ENCODE measurements at places on chromosomes 5 and 9.

- no peak for DNase-seq
Measured at GRCh38 chr9:26341545-26341944, 551.1 kb downstream of the CAAP1 start.

GRCh38 chr5:146902471-146902870 lies 23.9 kb upstream of the PPP2R2B start:
- DNase-seq: no peak

DNA sequence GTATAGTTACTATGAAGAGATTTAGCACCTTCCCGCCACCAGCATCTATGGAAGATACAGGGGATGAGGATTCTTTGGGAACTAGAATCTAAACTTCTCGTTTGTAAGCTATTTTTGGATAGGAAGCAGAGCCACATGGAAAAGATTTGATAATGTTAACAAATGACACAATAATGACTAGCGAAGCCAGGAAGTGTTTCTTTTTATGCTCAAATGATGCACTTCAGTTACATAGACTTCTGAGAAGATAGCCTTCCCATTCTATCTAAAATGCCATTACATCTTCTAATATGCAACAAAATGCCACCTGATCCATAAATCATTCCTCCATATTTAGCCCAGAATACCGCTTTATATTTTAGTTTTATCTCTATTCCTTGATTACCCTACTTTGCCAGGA lies 17.0 kb upstream of the TNC start:
- no peak for DNase-seq

DNA sequence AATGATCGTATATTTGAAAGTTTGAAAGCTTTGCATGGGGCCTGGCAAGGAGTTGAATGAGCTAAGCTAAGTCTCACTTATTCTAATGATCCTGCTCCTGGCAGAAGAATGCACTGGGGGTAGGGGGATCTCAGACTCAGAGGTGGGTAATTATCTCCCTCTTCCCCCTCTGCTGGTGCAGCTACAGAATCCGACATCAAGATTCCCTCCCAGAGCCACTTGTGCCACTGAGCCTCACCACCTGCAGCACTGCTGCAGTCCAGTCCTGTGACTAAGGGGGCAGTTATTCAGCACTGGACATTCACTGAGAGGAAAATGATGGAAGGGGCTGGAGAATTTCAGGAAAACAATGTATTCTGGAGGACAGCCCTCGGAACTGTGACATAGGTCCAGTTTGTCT lies 205.8 kb downstream of the DEPDC1B start:
- no peak for DNase-seq

DNA sequence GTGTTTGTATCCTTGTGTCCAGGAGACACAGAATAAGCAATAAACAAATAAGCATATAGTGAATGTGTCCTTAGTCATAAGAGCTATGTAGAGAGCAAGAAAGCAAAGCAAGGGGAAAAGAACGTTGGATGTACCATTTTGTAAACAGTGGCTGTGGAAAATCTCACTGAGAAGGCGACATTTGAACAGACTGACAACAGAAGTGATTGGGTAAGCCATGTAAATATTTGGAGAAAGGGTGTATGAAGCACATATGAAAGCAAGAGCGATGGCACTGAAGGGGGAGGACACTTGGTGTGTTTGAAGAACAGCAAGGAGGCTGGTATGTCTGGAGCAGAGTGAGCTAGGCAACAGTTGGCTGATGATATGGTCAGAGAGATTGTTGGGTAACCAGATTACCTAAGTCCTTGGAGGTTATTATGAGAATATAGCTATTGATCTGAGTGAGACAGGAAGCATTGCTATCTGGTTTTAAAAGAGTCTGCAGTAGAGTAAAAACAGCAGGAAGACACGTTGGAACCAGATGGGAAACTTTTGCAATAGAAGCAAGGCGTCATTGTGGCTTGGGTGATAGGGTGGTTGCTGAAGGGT lies 115.5 kb upstream of the IL7R start:
- DNase-seq: no peak

DNA sequence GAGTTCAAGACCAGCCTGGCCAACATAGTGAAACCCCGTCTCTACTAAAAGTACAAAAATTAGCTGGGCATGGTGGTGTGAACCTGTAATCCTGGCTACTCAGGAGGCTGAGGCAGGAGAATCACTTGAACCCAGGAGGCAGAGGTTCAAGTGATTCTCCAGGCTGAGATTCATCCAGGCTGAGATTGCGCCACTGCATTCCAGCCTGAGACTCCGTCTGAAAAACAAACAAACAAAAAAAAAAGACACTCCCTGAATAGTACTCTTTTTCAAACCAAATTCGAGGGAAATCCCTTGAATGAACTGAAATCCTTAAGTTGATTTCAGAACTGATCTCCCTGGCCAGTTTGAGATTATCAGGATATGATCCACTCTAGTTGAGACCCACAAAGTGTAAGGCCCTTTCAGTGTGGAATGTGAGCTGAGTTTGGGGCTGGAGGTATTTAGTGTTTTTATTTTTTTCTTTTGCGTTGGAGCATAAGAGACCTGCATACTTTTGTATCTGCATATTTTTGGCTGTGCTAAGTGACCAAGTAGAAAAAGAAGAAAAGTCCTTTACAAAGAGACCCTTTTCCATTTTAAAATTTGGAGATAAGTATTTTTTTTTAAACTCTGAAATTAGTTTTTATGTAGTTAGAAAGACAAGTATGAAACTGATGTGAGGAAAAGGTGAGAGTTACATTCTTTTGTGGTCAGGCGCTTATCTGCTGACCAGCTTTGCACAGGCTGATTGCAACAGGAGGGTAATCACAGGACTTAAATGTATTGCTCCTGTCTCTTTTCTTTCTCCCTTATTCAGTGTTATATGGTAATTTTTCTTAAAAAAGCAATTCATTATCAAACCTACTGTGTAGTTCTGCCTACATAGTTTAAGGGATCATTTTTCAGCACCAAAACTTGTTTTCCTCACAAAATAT lies 42.9 kb downstream of the TMEFF1 start:
- DNase-seq: no peak

GRCh38 chr9:28032268-28032590 lies 458.9 kb upstream of the C9orf72 start:
- no peak for DNase-seq

GRCh38 chr9:112097712-112098688 lies 77.1 kb downstream of the SUSD1 start:
- peak; percentile 32 for DNase-seq

GRCh38 chr9:3875361-3876132 lies 349.7 kb upstream of the RFX3 start:
- no peak for DNase-seq

- no peak for DNase-seq
Measured at GRCh38 chr5:61455179-61456006, 123.3 kb downstream of the ZSWIM6 start.

GRCh38 chr9:85276741-85277140 lies 465.0 kb downstream of the AGTPBP1 start:
- DNase-seq: no peak

DNA sequence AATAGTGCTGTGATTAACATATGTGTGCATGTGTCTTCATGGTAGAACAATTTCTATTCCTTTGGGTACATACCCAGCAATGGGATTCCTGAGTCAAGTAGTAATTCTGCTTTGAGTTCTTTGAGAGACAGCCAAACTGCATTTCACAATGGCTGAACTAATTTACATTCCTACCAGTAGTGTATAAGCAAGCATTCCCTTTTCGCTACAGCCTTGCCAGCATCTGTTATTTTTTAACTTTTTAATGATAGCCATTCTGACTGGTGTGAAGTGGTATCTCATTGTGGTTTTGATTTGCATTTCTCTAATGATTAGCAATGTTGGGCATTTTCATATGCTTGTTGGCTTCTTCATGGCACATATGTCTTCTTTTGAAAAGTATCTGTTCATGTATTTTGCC lies 308.5 kb downstream of the ARRDC3 start:
- DNase-seq: no peak

- DNase-seq: no peak
Measured at GRCh38 chr9:76559286-76559685, 100.3 kb downstream of the GCNT1 start.

DNA sequence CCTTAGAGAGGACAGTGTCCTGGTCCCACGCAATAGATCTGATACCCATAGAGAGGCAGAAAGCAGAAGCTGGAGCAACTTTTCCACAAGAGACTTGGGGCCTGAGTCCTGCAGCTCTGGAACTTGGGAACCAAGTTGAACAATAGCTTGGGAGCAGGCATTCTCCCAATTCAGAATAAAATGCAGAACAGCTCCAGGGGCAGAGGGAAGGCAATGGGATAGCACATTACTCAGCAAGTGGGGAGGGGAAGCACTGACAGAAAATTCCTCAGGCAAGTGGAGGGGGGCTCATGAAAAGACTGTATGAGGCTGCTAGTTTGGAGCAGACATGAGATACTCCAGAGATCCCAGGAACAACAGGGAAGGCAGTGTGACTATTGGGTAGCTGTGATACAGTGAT lies 513.6 kb downstream of the HINT1 start:
- DNase-seq: no peak

DNA sequence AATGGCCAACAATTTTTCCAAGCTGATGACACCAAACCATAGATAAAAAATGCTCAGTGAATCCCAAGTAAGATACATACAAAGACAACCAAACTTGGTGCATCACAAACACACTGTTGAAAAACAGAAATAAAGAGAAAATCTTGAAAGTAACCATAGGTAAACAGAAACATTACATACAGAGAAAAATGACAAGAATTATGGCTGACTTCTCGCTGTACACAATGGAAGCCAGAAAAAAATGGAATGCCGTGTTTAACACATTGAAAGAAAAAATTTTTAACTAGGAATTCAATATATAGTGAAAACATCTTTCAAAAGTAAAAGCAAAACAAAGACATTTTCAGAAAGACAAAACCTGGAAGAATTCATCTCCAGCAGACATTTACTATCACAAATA lies 20.6 kb downstream of the DAP start:
- DNase-seq: no peak

DNA sequence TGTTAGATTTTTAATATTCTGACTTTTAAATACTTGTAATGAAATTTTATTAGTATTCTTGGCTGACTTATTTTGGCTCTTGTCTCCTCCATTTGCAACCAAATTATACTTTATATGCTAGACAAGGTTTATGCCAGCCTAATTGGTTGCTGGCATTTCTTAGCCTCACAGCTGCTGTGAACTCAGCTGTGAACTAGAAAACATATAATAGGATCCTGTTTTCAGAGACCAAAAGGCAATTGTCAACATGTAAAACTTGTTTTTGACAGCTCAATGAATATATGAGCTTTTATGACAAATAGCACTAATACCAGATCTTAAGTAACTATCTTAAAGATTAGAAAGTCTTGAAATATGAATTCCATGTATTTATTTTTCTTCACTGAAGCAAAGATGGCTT lies 25.9 kb downstream of the KIF2A start:
- no peak for DNase-seq

DNA sequence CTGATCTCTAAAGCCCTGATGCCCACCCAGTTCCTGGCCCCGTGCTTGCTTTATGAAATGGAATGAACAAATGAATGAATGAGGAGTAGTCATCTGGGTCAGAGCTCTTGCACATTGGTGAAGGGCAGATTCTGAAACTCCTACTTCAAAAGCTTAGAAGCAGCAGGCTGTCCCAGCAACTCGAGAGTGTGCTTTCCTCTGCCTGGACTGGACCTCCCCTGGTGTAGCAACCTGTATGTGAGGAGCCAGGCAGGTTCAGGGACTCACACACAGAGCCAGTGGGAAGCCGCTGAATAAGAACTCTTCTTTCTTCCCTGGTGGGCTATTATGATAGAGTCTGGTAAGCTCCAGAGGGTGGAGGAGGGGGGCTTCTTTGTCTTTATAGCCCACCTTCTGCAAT lies 396.4 kb downstream of the CDK5RAP2 start:
- DNase-seq: no peak

- DNase-seq: no peak
Measured at GRCh38 chr9:28624771-28625170, 1051.5 kb upstream of the C9orf72 start.

DNA sequence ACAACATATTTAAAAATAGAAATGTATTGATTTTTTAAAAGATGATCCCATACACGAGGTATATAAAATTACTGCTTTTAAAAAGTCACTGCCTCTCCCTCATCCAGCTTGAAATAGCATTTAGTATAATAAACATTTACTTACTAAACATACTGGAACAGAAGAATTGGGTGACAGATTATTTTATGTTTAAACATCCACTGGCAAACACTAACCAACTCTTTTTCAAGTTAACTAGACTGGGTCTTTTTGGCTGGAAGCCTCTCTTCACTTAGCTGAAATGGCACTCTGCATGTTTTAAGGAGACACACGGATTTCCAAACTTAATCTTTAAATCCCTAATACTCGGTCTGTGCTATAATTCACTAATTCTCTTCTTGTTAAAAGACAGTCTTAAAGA lies 19.0 kb downstream of the CTXN3 start:
- DNase-seq: no peak

GRCh38 chr9:81782313-81782995 lies 93.1 kb upstream of the TLE1 start:
- no peak for DNase-seq

GRCh38 chr5:135851186-135851914 lies 16.9 kb downstream of the SLC25A48 start:
- no peak for DNase-seq

DNA sequence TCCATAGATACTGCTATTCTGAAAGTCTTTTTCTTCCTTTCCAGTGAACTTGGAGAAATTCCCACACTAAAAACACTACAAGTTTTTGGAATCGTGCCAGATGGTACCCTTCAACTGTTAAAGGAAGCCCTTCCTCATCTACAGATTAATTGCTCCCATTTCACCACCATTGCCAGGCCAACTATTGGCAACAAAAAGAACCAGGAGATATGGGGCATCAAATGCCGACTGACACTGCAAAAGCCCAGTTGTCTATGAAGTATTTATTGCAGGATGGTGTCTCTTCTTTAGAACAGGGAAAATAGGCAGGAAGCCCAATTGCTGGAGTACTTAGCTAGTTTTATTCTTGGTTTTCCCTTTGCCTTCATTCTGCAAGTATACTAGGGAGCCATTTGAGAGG lies 29.9 kb downstream of the SKP2 start:
- no peak for DNase-seq

GRCh38 chr9:26656003-26656870 lies 236.4 kb downstream of the CAAP1 start:
- no peak for DNase-seq

GRCh38 chr9:94096819-94097577 lies 12.7 kb downstream of the PTPDC1 start:
- DNase-seq: no peak

- DNase-seq: no peak
Measured at GRCh38 chr9:38357350-38358114, 35.0 kb upstream of the ALDH1B1 start.

GRCh38 chr9:99262949-99263418 lies 40.9 kb downstream of the SEC61B start:
- DNase-seq: no peak

DNA sequence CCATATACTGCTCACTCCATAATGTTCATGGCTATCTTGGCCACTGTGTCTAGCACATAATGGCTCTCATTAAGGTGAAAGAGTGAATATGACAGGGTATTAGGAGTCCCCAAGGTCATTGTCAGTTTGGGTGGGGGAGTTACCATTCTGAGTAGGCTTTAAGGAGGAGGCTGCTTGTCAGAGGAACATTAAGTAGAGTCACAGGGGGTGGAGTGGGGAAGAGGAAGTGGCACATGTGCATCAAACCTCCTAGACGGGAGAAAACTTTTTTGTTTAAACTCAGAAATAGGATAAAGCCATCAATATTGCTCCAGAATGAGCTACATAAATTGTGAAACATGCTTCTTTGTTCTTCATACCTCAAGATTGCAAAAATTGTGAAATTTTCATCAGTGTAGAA lies 45.5 kb downstream of the DAB2IP start:
- no peak for DNase-seq
